ENCODE measurements at places on chromosomes 11 and 22.

DNA sequence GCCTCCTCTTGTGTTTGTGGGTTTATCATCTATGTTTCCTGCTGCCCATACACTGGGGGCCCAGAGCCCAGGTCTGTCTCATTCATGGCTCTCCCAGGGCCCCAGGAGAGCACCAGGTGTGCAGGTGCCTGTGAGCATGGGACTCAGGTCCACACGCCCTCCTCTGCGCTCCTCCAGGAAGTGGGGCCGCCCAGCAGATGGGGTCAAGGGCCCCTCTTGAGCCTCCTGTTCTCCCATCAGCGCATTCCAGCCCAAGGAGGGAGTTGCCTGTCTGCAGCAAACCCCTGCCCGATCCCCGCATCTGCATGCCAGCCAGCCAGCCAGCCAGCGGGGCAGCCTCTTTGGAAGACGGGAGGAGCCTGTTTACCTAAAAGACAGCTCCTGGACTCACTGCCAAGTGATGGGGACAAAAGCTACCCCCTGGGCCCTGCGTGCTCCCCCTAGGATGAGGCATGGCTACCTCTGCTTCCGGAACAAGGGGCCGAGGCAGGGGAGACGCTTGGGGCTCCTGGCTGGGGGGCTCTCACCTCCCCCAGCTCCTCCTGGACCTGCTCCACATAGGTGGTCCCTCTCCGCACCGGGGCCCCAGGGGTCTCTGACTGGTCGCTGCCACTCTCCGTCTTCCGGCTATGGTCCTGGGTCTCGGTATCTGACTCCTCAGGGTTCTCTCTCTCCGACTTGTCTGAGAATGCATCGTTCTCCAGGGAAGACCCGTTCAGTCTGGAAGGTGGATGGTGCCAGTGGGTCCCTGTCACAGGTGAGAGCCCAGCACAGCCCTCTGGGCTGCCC lies 49.7 kb upstream of the CARS1 start:
- no peak for DNase-seq

DNA sequence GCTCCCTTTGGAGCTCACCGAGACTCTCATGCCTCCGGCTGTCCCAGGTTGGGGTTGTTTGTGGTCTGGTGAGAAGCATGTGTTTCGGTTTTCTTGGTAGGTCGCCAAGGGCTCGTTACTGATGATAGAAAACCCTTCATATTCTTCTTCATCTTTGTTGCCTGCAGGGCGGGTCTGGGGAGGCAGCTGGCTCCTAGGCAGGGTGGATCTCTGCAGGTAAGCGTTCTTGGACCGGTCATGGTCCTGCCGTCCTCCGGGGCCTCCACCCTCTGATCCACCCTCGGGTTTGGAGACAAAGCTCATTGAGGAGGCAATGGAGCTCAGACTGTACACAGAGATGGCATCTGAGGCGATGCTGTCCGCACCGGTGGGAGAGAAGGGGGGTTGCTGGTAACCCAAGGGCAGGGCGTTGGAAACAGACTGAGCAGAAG lies 64.3 kb upstream of the PITPNB start:
- no peak for DNase-seq

DNA sequence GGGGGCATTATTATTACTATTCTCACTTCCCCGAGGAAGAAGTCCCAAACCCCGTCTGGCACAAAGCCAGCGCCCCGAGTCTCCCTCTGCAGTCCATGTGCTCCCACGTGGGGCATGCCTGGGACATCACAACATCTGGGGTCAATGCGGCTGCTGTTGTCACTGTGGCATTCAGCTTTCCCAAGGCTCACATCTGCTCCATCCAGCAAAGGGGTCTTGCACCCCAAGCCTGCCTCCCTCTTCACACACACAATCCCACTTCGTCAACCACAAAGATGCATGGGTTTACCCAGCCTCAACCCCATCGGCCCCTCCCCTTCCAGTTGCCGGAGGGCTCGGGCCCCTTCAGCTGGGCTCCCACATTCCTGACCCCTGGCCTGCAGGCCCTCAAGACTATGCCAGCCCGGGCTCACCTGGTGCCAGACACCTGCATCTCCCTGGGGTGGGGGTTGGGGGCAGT lies 23.5 kb upstream of the RTN4R start:
- no peak for DNase-seq

- DNase-seq = peak; percentile 16
These were observed 25.8 kb downstream of the MRGPRD start for GRCh38 chr11:68954836-68955606.

DNA sequence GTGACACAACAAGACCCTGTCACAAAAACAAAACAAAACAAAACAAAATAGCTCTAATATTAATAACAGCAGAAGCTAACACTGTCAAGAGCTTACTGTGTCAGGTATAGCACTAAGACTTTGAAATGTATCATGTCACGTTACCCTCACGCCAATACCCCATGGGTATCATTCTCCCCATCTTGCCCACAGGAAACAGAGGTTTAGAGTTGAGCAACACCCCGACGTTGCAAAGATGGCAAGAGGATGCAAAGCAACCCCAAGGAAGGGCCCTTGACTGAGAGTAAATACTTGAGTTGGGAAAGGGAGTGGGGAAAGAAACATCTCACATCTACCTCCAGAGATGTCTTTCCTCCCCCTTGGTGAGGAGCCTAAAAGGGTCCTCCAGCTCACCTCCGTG lies 366.8 kb downstream of the LARGE1 start:
- no peak for DNase-seq

DNA sequence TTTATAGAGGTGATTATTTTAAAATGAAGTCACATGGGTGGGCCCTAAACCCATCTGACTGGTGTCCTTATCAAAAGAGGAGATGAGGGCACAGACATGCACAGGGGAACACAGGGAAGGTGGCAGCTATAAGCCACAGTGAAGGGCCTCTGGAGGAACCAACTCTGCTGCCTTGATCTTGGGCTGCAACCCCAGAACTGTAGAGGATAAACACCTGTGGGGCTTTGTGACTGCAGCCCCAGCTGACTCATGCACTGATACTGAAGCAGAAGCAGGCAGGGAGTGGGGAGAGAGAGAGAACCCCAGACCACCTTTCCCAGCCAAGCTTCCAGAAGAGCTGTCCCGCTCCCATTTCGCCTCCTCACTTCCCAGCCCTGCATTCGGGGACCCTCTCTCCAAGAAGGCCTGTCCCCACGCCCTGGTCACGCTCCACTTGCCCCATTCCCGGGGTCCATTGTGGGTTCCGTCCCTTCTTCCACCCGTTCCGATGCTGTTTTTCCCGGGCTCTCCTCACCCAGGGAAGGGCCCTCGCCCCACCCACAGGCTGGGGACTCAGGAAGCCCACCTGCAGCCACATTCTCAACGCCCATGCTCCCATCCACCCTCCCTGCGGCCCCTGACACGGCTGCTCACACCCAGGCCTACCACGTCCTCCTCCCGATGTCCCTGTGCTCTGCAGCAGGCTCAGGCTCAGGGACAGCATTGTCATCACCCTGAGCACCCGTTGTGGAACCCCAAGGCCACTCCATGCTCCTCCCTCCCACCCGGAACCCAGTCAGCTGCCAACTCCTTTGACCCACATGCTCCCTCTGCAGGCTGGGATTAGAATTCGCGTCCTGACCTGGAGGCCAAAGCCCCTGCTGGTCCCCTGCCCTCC lies 90.8 kb upstream of the SHANK2 start:
- DNase-seq = peak; percentile 10

GRCh38 chr11:59200423-59200746 lies 12.3 kb downstream of the MPEG1 start:
- DNase-seq = no peak

DNA sequence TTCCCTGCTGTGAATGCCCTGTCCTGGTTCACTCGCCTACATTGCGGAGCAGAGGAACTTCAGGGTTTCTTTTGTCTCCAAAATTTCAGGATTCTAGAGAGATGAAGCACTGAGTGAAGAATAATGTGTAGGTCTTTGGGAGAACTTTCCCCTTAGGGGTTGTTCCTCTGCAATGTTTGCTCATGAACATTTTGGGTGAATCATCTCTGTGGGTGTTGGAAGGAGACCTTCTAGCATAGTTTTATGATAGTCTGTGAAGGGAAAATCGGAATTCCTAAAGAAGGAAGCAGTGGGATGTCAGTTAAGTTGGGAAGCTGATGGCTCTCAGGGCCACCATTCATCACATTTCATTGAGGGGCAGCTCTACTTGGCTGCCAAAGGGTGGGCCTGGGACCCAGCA lies 64.8 kb downstream of the MIAT start:
- DNase-seq = peak; percentile 23

DNA sequence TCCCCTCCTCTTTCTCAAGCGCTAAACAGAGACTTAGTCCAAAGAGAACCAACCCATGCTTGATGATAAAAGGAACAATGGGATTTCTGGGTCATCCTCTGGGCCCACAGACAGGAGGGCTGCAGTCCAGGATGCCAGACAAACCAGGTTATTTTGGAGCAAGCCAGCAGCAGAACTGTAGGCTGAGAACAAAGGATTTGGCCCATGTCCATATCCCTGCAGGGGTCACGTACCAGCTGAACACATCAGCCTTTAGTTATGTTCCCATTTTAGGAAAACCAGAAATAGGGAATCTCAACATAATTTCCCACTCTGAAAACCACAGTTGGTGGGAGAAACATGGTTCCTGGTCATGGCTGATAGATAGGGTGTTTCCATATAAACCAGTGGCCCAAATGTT lies 533.6 kb upstream of the CADM1 start:
- DNase-seq = no peak

DNA sequence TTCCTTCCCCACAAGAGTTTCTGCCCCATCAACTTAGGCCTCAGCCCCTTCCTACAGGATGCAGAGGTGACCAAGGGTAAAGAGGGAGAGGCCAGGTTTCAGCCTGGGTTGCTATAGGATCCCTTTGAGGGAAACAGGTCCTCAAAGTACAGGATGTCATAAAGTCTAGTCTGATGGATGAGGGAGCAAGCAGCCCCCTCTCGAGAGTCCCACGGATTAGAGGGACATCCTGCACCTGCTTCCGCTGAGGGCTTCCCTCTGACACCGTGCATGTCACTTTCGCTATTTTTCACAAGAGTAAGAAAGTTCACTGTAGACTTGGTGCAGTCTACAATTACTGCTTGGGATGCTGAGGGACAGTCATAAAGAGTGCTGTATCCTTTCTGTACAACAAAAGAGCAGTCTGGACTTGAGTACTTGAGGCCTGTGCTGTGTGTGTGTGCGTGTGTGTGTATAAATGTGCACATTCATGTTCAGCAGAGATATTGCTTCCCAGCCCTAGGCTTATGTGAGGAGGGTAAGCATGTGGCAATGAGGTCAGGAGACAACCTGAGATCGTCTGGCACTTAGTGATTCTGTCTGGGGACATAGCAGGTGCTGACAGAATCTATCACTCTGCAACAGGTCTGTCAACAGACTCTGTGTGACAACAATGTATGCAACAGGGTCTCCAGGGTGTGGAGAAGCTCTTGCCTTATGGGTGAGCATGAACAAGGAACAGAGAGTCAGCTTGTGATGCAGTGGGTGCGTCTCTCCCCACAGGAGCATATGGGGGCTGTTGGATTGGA lies 18.0 kb upstream of the CHST1 start:
- DNase-seq = no peak

GRCh38 chr11:62295504-62295903 lies 3.4 kb downstream of the SCGB1D4 start:
- peak; percentile 44 for DNase-seq

- no peak for DNase-seq
These were observed 1.0 kb downstream of the CTR9 start for GRCh38 chr11:10752061-10752460.

GRCh38 chr22:48257685-48258055 lies 1495.2 kb downstream of the TBC1D22A start:
- no peak for DNase-seq

DNA sequence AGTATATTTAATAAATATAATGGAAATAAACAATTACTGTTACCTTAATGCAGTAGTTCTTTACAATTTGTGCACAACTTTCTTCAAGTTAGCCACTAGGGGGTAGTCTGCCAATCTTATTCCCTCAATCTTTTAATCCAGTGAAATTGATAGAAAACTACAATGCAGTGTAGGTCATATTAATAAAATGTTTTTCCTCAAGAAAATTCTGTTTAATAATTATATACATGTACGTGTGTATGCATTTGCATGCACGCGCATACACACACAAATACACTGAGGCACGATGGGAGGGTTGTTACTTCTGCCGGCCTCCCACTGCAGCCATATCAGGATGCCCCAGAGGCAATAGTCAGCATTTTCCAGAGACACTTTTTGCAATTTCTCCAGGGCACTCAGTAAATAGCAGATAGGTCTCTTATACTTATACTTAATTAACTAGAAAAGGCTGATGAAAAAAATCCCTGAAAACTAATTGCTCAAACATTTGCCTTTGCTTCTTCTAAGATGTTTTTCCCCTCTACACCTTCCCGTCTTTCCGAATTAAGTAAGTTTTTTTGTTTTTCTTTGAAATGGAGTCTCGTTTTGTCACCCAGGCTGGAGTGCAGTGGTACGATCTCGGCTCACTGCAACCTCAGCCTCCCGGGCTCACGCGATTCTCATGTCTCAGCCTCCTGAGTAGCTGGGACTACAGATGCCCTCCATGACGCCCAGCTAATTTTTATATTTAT lies 3.1 kb downstream of the GAB2 start:
- DNase-seq = peak; percentile 39

DNA sequence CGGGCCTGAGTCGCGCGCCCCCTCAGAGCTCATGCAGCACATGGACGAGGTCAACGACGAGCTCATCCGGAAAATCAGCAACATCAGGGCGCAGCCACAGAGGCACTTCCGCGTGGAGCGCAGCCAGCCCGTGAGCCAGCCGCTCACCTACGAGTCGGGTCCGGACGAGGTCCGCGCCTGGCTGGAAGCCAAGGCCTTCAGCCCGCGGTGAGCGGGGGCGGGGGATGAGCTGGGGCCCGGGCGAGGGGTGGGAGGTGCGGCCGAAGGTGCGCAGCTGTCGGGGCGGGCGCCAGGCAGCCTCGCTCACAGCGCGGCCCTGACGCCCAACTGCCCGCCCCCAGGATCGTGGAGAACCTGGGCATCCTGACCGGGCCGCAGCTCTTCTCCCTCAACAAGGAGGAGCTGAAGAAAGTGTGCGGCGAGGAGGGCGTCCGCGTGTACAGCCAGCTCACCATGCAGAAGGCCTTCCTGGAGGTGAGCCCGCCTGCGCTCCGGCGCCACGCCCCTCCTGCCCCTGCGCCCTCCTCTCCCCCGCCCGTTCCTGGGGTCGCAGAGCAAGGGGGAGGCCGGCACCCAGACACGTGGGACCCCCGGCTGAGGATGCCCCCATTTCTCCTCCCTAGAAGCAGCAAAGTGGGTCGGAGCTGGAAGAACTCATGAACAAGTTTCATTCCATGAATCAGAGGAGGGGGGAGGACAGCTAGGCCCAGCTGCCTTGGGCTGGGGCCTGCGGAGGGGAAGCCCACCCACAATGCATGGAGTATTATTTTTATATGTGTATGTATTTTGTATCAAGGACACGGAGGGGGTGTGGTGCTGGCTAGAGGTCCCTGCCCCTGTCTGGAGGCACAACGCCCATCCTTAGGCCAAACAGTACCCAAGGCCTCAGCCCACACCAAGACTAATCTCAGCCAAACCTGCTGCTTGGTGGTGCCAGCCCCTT lies 20.5 kb downstream of the EPS8L2 start:
- peak; percentile 39 for DNase-seq

- peak; percentile 86 for DNase-seq
These were observed 3.0 kb downstream of the DKK3 start for GRCh38 chr11:12005476-12005875.

GRCh38 chr22:33920197-33920540 lies at the start of gene LARGE1:
Gene LARGE1, minus strand, starts transcription at chr22:33920476.
- peak; percentile 14 for DNase-seq
